ENCODE measurements at places on chromosomes 3 and 15.
A peak's percentile ranks its signal among the peaks of the same experiment; 100 is the strongest.

DNA sequence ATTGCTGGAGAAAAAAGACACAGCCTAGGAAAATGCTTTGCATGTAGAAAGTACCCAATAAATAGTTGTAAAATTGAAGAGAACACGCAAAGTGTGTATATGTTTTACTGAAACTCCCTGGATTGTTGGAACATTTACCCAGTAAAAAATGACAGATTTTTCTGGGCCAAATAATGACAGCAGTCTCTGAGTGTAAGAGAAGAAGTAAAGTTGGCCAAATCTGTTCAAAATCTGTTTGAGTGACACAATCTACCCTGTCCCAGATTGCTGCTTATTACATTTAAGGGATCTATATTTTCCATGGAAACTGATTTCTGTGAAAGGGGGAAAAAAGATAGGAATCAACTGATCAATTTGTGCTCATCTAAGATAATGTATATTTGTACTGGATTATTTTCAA lies 267.9 kb downstream of the TUSC7 start:
- DNase-seq: no peak

DNA sequence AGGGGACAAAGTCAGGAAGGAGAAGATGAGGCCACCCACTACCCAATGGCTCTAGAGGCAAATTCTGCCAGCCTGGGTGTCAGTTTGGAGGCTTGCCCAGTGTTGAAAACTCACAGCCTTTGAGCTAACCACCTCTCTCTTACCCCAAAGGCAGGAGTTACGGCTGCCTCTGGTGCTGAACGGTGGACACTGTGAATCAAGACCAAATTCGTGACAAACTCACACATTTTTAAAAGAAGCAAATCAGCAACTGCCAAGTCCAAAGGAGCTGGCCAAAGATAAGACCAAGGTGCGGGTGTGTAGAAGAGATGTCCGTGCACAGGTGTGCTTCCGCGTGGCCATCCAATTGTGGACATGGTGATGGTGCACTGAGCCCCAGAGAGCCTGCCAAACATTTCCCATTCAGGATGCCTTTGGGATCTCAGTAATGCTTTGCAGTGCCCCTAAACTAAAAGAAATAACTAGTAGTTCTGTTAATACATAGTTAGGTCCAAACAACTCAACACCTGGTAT lies 74.6 kb downstream of the FAM174B start:
- no peak for DNase-seq

DNA sequence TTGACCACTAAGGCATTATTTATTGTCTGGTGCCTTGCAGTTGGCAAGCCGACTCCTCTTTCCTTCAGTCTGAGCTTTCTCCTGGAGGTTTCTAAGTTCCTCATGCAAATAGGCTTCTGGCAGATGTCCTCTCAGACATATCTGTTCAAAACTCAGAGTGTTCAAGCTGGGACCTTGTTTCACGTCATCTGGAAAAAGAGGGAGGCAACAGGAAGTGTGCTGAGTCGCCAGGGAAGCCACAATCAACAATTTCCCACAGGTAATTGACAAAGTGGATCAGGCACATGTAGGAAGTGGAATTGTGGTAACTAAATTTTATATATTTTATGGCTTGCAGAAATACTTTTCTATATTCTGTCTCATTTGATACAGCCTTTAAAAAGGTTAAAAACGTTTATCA lies 14.6 kb downstream of the SCG5 start:
- DNase-seq: no peak

DNA sequence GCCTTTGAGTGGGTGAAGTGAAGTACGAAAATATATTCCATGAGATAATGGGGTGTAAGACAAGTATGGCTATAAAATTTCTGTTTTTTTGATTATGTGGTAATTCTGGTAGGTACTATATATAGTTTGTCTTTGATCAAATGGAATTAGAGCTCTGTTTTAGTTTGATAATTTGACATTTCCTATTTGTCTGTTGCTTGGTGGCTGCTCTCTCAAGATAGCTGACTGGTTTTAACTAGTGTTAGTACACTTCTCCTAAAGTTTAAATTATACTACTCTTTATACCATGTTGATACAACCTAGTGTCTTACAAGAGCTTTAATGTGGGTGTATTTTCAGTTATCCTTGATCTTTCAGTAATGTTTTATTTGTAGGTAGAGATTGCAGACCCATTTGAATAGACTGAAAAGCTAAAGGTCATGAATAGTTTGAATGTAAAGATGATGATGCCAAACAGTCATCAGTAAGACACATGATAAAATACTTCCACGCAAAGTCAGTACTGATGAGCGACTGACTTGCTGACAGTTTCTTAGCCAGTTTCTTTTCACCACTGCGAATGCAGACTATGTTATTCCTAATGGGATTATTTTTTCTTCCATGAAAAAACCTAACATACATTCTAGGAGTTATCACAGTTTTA lies 15.2 kb downstream of the SACM1L start:
- no peak for DNase-seq

DNA sequence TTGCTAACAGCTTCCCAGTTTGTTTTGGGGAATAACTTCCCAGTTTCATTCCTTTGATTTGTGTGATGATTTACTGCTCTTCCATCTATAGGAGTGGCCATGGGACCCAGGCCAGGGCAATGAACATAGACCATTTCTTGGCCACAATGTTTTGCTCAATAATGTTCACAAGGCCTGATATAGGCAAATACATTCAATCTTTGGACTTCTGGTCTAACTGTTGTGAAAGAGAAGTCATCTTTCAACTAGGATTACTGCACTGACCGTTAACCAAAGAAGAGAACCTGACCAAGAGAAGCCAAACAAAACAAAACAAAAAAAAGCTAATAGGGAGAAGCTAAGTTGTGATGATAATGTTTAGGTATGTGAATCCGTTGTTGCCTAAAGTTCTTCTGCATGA lies 221.8 kb upstream of the SUCLG2 start:
- no peak for DNase-seq

DNA sequence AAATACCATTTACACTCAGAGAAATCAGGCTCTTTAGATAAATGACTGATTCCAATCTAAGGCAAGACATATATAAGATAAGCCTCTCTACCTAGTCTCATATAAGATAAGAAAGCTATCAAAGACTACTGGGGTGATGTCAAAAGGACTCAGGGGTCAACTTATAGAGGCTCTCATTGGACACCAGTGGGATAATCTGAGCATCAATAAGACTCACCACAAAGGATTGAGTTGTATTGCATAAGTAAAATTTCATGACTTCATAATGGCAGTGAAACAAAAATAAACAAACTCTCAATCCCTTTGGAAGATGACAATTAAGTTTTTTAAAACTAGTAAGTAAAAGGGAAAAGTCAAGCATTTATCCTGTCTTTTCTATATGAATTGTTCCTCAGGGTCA lies 317.8 kb downstream of the SHQ1 start:
- no peak for DNase-seq

GRCh38 chr15:52496175-52496574 lies 32.5 kb downstream of the MYO5A start:
- DNase-seq: no peak

GRCh38 chr3:178397836-178398235 lies 138.4 kb upstream of the KCNMB2 start:
- no peak for DNase-seq

- no peak for DNase-seq
Measured at GRCh38 chr3:2098398-2099027, at the start of gene CNTN4. CNTN4 (plus strand) TSS chr3:2098866.

DNA sequence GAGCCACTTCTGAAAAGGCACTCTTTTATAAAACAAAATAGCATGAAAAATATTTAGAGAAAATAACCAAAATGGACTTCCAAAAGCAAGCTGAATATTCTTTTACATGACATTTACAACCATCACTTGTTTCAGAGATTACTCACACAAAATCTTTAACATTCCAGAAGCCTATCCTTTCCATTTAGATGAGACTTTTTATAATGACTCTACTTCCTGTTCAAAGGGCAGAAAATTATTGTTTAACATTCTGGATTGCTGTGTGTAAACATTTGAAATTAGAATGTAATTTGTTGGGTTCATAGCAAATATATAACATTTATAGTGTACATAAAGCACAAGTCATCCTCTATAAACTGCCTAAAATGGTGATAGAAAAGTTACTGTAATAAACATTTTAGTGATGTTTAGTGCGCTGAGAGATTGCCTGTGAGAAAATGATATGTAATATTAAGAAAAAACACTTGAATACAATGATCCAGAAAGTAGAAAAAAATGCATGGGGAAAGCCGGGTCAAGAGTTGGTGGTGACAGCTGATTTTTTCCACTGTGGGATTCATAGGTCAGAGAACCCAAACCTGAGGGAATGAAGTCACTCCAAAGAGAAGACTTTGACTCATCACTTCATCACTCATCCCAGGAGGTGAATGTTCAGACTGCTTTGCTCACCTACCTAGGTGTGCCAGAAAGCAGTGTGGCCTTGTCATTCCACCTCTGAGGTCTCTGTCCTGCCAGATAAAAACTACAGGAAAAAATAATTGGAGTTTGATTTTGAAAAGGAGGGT lies 305.8 kb downstream of the ARPP21 start:
- DNase-seq: peak; percentile 6
